ENCODE measurements at places on chromosomes 11 and 22. TPM values are rescaled to one million over a fixed set of nuclear protein-coding genes. Genes with fewer than 3 reads are reported as not detected.

DNA sequence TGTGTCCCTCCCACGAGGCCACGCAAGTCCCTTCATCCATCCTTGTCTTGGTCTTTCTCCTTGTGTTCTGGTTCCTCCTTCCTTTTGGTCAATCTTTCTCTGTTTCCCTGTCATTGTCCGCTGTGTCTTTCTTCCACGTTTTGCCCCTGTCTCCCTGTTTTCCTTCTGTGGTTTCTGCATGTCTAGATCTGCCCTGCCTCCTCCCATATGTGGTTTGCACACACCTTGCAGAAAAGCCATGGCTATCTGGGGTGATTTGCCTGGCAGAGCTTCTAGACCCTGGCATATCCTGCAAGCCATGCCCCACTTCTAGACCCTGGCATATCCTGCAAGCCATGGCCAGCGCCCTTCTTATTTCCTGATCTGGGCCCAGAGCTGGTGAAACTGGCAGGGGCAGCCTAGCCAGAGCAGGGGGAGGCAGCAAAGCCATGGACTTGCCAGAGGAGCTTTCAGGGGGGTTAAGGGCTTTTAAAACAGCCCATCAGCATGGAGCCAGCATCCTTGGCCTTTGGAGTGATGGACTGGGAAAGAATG, 131.6 kb upstream of the NECTIN1 start:
- no peak for DNase-seq

GRCh38 chr22:27107824-27108223, 450.4 kb downstream of the MIAT start:
- DNase-seq, result peak; percentile 84

OR4A16 gene
- total RNA-seq, result not detected

ART1 gene
- total RNA-seq, result not detected

TTC38 gene
- 21.3 TPM for total RNA-seq

DNA sequence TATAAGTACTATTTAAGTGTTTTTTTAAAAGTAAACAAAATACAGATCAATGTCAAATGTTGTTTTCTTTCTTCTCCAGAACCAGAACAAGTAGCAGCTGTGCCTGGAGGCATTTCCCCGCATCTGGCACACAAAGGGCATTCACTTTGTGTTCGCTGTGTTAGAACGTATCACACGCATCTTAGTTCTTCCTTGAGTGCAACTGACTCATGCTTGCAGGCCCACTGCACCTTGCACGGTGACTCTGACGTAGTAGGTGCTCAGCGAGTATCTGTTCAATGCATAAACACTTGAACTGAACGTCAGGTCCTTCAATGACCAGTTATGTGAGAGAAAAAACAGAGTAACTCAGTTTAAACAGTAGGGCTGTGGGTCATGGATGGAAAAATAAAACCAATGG, 3.5 kb downstream of the IFT27 start:
- DNase-seq, result no peak
